ENCODE measurements at places on chromosomes 4 and X.

- peak; percentile 79 for DNase-seq
These were observed 80.4 kb upstream of the GPC4 start for GRCh38 chrX:133495464-133496391.

DNA sequence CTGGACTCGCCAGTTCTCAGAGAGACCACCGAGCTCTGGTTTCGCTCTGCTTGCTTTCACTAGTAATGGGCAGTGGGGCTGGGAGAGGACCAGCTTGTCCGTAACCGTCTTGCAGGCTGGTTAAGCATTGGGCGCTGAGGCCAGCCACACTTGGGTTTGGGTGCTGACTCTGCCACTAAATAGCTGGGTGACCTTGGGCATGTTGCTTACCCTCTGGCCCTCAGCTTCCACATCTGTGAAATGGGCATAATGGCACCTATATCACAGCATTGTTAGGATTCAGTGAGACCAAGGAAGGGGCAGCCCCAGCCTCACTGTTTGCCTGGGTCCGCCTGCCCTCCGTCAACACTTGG lies 43.5 kb downstream of the EVC start:
- DNase-seq, result no peak

DNA sequence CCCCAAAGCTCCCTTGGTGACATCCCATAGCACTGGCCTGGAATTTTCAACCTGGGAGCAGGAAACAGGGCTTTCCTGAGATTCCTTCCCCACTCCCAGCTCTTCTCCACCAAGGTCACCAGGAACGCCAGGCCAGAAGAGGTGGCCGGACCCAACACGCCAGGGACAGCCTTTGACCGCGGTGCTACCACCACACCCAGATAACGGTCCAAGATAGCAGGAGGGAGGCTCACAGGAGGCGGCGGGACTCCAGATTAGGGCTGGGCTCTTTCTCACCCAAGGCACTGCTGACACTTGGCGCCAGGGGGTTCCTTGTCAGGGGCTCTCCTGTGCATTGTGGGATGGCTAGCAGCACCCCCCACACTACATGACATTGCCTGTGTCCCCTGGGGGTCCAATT lies 22.9 kb downstream of the ZFYVE28 start:
- no peak for DNase-seq

DNA sequence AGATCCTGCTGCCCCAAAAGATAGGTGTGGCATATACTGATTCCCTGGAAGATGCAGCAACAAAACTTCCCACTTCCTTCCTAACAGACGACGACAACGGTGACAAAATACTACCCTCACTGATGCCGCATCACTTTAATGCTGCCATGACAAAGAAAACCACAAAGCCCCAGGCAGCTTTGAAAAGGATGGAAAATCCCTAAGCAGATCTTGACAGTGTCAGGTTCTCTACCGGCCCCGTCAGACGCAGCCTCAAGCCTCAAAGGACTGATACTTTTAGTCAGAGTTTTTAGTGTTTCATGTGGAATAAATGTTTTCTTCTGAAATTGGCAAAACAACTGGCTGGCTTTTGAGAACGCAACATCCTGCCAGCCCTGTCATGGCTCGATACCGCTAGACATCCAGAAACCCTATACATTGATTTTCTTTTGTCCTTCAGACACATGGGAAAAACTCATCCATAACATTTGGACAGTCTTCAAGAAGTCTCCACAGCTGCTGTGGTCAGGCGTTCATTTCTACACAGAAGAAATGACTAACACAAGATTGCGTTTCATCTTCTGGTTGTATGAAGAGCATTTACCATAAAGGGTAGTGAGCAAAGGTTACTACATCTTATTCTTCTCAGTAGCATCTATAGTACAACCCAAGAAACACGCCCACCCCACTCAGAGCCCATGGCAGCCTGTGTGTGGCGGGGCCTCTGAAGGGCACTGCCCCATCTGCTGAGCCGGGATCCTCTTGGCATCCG lies 60.1 kb downstream of the GATB start:
- no peak for DNase-seq

DNA sequence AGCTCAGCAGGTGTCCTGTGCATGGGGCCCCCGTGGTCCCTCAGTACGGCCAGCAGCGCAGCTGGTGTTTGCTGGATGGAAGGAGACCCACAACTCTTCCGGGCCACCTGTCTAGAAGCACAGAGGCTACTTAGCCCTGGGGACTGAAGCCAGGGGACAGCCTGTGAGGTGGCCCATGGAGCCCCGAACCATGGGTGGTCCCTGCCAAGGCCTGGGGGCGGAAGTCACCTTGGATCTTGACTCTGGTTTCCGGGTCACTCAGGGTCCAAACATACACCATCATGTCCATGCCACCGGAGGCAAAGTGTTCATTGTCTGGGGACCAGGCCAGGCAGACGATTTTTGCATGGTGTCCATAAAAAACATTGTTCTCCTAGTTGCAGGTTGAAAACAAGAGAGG lies 39.5 kb downstream of the WDR1 start:
- DNase-seq, result no peak

DNA sequence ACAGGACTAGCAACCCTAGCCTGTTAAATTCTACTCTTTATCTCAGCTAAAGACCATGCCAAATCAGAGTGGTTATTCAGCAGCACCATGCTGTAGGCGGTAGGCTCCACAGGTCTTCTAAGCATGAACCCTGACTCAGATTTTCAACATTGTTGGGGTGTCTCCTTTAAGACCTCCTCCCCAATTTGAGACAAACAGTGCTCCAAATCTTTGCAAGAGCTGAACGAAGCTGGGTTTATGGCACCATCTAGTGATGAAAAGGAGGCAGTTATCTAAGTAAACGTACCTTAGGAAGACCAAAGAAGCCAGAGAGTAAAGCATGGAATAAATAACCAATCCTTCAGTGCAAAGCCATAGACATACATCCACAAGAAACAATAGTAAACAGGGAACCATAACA lies 334.5 kb upstream of the SLC7A11 start:
- peak; percentile 48 for DNase-seq

DNA sequence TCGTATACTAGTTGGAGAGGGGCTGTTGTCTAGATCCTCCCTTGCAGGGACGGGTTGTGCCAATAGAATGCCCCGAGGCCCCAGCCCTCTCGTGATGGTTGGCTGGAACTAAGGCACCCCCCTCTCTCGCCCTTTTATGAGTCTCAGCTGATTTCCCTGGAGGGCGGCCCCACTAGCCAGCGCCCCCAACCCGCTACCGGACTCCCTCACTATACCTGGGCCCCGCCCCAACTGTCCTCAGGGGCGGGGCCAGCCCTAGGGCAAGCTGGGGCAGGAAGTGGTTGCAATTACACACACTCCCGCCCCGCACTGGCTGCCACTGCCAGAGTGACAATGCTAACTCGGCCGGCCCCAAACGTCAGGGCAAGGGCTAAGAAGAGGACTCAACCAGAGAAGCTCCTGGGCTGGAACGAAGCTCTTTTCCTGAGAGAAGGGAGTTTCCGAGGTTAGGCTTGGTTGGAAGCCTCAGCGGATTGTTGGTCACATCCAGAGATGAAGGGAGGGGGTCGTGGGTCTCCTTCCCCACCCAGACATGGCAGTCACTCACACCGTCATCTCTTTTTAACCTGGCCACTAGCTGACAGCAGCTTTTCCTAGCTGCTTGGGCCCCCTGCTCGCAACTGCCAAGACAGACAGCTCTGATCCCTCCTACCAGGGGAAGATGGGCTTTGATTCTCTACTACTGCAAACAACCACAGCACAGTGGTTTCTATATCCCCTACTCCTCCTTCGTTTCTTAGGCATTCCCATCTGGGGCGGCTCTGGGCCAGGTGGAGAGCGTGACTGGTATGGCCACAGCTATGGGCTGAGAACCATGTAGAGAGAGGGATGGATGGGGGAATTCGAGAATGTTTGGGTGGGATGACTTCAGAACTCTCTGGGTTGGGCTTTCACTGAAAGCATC lies 21.0 kb upstream of the BCORL1 start:
- DNase-seq, result no peak

- no peak for DNase-seq
These were observed 49.1 kb downstream of the ABLIM2 start for GRCh38 chr4:8109406-8110065.

DNA sequence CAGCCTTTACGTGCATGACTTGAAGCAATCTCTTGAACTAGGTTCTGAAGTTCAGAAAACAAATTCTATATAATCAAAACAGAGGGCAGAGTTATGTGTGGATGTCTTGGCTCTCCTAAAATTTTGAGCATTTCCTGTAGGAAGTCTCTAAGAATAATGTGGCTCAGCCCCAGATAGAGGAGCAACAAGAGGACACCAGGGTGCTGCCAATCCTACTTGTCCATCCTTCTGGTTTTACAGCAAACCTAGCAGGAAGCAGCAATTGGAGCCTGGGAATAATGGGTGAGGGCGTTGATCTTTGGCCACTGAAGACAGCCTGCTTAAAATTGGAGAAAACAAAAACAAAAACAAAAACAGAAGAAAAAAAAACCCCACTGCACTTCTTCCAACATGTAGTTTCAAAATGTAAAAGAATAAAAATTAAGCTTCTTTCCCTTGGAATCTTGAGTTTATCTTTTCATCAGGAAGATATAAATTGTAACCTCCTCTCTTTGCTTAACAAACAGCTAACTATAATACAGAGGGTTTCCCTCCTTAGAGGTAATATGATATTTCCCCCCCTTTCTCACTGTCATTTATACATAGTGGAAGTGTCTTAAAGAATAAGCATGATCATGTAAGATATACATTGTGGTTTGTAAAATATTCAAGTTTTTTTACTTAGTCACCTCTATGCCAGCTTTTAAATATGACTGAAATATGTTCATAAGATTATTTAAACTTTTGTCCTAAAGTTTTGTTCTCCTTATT lies 130.6 kb downstream of the FBXO8 start:
- DNase-seq, result no peak

DNA sequence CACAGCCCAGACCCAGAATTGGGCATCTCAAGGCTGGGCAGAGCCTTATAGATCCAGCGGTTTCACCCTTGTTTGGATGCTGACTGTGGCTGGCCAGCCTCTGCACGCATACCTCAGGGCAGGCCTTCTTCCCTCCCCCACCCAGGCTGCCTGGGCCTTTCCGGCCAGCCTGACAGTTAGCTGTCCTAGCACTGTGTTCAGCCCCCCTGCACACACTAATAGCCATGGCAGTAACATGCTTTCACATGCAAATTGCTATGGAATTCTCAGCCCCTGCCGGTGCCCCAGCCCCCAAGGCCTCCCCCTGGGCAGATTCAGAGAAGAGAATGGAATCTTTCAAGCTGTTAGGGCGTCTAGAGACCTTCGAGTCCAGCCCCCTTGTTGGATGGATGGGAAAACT lies 17.7 kb downstream of the EFNB1 start:
- no peak for DNase-seq

- peak; percentile 44 for DNase-seq
These were observed 15.1 kb upstream of the EXOC1 start for GRCh38 chr4:55838356-55838755.

DNA sequence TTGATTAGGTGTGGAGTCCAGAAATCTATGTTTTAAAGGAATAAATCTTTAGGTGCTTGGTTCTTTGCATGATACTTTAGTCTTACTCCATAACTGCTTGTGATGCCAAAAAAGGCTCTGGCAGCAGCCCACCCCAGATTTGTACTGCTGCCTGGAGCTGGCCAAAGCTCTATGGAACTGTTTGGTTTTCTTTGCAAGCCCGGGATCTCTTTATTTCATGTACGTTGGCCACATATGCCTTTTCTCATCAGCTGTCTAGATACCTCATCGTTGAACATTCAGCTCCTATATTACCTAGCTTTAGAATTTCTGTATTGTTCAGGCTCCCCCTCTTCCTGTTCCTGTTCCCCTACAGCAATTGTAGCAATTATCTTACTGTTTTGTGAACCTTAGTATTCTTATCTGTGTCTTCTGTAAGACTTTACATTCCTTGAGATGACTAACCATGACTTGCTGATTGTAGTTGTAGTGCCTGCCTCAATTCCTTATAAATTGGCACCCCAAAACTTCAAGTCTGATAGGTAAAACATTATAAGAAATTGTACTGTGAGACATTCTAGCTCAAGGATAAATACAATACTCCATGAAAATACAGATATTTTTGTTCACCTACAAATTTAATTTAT lies 199.4 kb upstream of the GPRIN3 start:
- no peak for DNase-seq

DNA sequence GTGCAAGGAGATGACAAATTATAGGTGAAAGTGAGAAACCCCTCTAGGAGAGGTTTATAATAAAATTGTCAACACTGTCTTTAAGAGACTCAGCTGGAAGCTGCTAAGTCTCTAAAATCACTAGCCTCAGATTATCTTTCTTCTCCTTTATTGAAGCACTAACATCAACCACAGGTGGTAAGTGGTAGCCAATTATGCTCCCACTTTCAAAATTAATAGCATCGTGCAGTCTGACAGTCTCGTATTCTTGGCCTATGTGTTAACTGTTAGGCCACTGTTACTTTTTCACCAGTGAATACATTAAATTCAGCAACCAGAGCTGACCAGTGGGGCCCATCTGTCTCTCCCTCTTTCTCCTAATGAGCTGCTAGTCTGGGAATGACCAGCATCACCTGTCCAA lies 674.1 kb downstream of the RAPGEF2 start:
- DNase-seq, result no peak

GRCh38 chrX:100484971-100485370 lies 74.9 kb upstream of the PCDH19 start:
- DNase-seq, result no peak

DNA sequence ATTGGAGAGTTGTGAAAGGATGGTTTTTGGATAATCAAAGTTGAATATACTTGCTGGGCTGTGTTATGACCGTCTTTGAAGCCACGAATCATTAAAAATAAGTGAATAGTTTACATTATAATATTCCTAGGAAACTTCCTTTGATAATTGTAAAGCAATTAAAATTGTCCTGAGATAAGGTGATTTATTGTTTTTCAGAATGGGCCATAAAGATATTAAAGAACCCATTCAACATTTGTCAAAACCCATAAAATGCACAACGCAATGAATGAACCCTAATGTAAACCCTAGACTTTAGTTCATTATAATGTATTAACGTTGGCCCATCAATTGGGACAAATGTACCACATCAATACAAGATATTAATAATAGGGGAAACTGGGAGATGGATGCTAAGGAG lies 11.4 kb downstream of the FHL1 start:
- no peak for DNase-seq
